ENCODE measurements at places on chromosomes 12 and 14.

GRCh38 chr14:30223385-30223785 lies 295.7 kb upstream of the PRKD1 start:
- DNase-seq: no peak
- no peaks in the 10 kb centered on the region for H3K4me1 ChIP-seq
- no peak overlapping the region for H3K4me3 ChIP-seq
- H3K27me3 ChIP-seq: no peaks in the 10 kb centered on the region
- no peaks in the 10 kb centered on the region for H3K36me3 ChIP-seq

GRCh38 chr14:27253966-27254365 lies 656.1 kb upstream of the NOVA1 start:
- no peaks in the 10 kb centered on the region for H3K36me3 ChIP-seq
- H3K4me3 ChIP-seq: no peak overlapping the region
- no peak for DNase-seq
- no peaks in the 10 kb centered on the region for H3K4me1 ChIP-seq

- no peak for DNase-seq
- H3K4me1 ChIP-seq: peaks cover 42% of the 10 kb centered on the region
- no peaks in the 10 kb centered on the region for H3K27me3 ChIP-seq
- H3K36me3 ChIP-seq: no peaks in the 10 kb centered on the region
- H3K27ac ChIP-seq: no peak overlapping the region
Observed at GRCh38 chr12:121089813-121090430, 42.8 kb upstream of the P2RX7 start.

DNA sequence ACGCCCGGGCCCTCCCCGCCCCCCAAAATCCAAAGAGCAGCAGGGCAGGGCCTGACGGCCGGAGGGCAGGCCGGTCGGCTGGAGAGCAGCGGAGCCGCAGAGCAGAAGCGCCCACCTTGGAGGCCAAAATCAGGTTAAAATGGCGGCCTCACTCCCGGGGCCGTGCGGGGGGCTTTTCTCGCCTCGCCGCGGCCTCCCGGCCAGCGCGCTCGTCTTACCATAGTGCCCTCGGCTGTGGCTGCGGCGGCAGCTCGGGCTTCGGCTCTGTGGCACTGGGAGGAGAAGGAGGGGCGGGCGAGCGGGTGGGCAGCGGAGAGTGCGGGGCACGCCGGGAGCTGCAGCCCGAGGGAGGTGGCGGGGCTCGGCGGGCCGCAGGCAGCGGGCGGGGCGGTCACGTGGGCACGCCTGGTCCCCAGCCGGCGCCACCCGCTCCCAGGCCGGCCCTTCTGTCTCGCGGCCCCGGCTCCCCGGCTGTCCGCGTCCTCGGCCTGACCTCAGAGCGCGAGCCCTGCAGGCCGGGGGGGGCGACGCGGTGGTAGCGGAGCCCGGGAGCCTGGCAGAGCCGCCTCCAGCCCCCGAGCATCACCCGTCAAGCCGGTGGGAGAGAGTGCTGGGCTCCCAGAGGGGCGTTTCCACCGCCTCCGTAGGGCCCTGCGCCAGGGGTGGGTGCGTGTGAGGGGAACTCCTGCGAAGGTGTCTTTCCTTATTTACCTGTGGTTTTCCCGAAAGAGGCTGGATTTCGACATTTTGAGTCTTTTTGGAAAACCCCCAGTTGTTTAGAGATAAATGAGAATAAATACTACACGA lies at the start of gene CFL2:
Gene CFL2 (minus strand): TSS at position 274 of the 807 bp plus-strand sequence. CDS start 53 bp downstream, at position 221.
- peak within 1 kb of the TSS; percentile 72 for H3K27ac ChIP-seq
- H3K27me3 ChIP-seq: no peaks in the 10 kb centered on the region
- peak; percentile 79 for DNase-seq
- peaks cover 18% of the 10 kb centered on the region for H3K4me1 ChIP-seq
- peaks cover 6% of the 10 kb centered on the region for H3K36me3 ChIP-seq

GRCh38 chr12:96989916-96990315 lies 82.9 kb downstream of the NEDD1 start:
- H3K36me3 ChIP-seq: no peaks in the 10 kb centered on the region
- peaks cover 55% of the 10 kb centered on the region for H3K27me3 ChIP-seq
- H3K4me3 ChIP-seq: no peak overlapping the region
- H3K4me1 ChIP-seq: peaks cover 3% of the 10 kb centered on the region

GRCh38 chr12:118520214-118521035 lies 144.1 kb downstream of the SUDS3 start:
- H3K4me1 ChIP-seq: no peaks in the 10 kb centered on the region
- no peak for DNase-seq
- no peak overlapping the region for H3K4me3 ChIP-seq

GRCh38 chr12:65444996-65445395 lies 166.5 kb downstream of the MSRB3 start:
- H3K4me1 ChIP-seq: no peaks in the 10 kb centered on the region
- H3K4me3 ChIP-seq: no peak overlapping the region
- no peak overlapping the region for H3K27ac ChIP-seq

GRCh38 chr12:90017316-90017715 lies 308.7 kb upstream of the ATP2B1 start:
- no peak overlapping the region for H3K27ac ChIP-seq
- DNase-seq: no peak
- no peaks in the 10 kb centered on the region for H3K36me3 ChIP-seq
- no peaks in the 10 kb centered on the region for H3K4me1 ChIP-seq

DNA sequence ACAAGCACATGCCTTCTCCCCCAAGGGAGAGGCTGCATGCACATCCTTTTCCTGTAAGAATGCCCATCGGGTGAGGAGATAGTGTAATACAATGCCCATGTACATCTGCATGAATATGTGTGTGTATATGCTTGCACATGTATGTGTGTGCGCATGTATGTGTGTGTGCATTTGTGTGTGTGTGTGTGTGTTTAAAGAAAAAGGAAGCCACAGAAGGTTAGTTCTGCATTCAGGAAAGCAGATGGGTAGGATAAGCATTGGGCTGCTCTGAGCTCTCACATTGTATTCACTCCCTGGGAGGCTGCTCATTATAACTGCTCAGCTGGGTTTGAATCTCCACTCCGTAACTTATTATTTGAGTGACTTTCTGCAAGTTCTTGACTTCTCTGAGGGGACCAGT lies 74.3 kb downstream of the GALNT8 start:
- H3K27ac ChIP-seq: no peak overlapping the region
- no peak overlapping the region for H3K4me3 ChIP-seq
- DNase-seq: no peak
- peaks cover 22% of the 10 kb centered on the region for H3K27me3 ChIP-seq

- peaks cover 4% of the 10 kb centered on the region for H3K4me1 ChIP-seq
- DNase-seq: no peak
- no peak overlapping the region for H3K27ac ChIP-seq
- H3K27me3 ChIP-seq: peaks cover 11% of the 10 kb centered on the region
- H3K36me3 ChIP-seq: no peaks in the 10 kb centered on the region
Observed at GRCh38 chr12:8692573-8692972, 5.2 kb upstream of the RIMKLB start.

GRCh38 chr12:108484845-108485244 lies 30.2 kb upstream of the FICD start:
- peaks cover 69% of the 10 kb centered on the region for H3K27me3 ChIP-seq
- H3K4me3 ChIP-seq: no peak overlapping the region
- peaks cover 6% of the 10 kb centered on the region for H3K36me3 ChIP-seq
- H3K27ac ChIP-seq: no peak overlapping the region
- no peak for DNase-seq
- H3K4me1 ChIP-seq: no peaks in the 10 kb centered on the region

DNA sequence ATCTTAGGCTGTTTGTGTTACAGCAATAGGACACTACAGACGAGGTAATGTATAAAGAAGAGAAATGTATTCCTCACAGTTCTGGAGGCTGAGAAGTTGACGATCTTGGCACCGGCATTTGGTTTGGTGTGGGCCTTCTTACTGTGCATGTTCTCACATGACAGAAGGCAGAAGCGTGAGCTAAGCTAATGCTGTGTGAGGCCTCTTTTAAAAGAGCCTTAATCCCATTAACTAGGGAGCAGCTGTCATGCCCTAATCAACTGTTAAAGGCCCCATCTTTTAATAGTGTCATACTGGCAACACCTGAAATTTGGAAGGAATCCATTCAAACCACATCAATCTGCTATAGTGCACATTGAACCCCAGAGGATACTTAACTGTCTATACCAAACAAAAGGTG lies 992.9 kb downstream of the GALC start:
- H3K27me3 ChIP-seq: no peaks in the 10 kb centered on the region
- no peaks in the 10 kb centered on the region for H3K36me3 ChIP-seq
- H3K4me3 ChIP-seq: no peak overlapping the region
- DNase-seq: no peak
- no peaks in the 10 kb centered on the region for H3K4me1 ChIP-seq

GRCh38 chr12:53039851-53040250 lies 10.0 kb upstream of the TNS2 start:
- H3K4me1 ChIP-seq: peaks cover 15% of the 10 kb centered on the region
- DNase-seq: no peak
- peaks cover 30% of the 10 kb centered on the region for H3K36me3 ChIP-seq
- H3K4me3 ChIP-seq: no peak overlapping the region
- no peak overlapping the region for H3K27ac ChIP-seq
- no peaks in the 10 kb centered on the region for H3K27me3 ChIP-seq

DNA sequence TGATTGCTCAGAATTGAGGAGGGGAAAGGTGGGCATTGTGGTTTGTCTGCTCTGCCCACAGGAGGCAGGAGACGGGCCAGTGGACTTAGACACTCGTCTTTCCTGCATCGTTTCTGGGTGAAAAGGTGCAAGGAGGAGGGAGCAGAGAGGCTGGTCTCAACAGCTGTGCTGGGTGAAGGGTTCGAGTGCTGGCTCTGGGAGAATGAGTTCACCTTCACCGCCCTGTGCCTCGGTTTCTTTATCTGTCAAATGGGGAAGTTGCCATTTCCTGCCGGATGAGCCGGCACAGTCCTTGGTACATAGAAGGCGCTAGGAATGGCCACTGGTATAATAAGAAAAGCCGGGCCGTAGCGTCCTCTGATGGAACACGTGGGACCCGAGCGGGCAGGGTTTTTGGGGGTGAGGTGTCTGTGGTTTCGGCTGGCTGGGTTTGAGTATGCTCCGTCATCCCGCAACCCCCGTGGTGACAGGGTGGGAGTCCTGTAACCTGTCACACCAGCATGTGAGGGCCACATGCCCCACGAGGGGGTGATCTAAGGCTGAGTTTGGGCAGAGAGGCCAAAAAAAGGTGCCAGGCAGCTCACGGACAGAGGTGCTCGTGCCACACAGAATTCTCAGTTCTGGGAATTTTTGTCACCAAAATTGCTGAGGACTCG lies 7.3 kb downstream of the BCL7A start:
- peaks cover 33% of the 10 kb centered on the region for H3K27me3 ChIP-seq
- no peak overlapping the region for H3K4me3 ChIP-seq
- peak overlapping the region; percentile 27 for H3K27ac ChIP-seq
- peaks cover 17% of the 10 kb centered on the region for H3K4me1 ChIP-seq
- DNase-seq: peak; percentile 83

All from natural killer cell treated with Interleukin-12 subunit alpha and Interleukin-12 subunit beta and Interleukin-15 and Interleukin-18, amount 100 ng/mL, for 72 hours (primary cell).